ENCODE measurements at places on chromosomes 6 and 20. TPM values are rescaled to one million over a fixed set of nuclear protein-coding genes. Genes with fewer than 3 reads are reported as not detected.

DNA sequence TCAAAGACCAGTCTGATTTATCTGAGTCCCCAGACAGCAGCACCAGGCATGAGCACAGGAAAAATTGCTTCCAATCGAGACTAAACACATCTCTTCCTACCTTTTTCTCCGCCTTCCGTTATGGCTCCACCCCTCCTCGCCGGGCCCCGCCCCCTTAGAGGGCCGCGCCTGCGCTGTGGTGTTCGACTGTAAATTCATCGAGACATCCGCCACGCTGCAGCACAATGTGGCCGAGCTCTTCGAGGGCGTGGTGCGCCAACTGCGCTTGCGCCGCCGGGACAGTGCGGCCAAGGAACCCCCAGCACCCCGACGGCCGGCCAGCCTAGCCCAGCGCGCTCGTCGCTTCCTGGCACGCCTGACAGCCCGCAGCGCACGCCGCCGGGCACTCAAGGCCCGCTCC lies 8.9 kb downstream of the REM1 start:
- no peak overlapping the region for H3K27ac ChIP-seq
- DNase-seq = no peak
- no peaks in the 10 kb centered on the region for H3K36me3 ChIP-seq
- H3K4me1 ChIP-seq = peaks cover 3% of the 10 kb centered on the region

The PHF10 gene
- 71.0 TPM for total RNA-seq

DNA sequence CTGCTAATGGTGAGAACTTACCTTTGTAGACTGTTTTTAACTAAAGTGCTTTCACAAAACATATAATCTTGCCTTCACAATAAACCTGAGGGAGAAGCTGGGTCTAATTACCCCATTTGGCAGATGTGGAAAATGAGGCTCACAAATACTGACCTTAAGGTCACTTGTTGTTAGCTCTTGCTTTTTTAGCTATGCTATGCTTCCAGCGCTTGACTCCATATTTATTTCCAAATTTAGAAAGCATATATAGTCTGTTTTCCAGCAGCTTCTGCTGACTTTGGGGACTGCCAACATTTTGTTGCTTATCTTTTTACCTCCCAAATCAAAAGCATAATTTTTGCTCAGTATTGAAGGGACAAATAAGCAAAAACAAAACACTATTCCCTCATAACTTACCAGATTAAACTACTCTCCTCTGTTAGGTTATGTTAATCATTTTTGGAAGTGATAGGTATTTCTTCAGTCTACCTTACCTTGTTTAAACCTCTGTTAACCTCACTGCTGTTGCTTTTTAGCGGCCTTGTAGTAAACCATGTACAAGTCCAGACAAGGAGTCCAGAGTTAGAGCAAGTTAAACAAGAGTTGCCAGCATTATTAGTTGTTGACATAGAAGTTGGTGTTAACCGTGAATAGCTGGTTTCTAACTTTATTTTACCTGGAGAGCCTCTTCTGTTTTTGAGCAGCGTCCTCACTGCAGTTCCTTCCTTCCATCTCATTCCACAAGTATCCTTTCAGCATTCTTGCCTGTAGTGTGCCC lies 4.9 kb upstream of the BTBD3 start:
- no peaks in the 10 kb centered on the region for H3K36me3 ChIP-seq
- H3K4me3 ChIP-seq = no peak overlapping the region
- DNase-seq = no peak
- peaks cover 1% of the 10 kb centered on the region for H3K27me3 ChIP-seq

The DPPA5 gene
- total RNA-seq = not detected

GRCh38 chr6:184161-184700 lies 108.1 kb upstream of the DUSP22 start:
- no peaks in the 10 kb centered on the region for H3K36me3 ChIP-seq
- DNase-seq = no peak
- peaks cover 25% of the 10 kb centered on the region for H3K4me1 ChIP-seq
- no peak overlapping the region for H3K27ac ChIP-seq
- H3K4me3 ChIP-seq = no peak overlapping the region
- no peaks in the 10 kb centered on the region for H3K27me3 ChIP-seq

GRCh38 chr6:135710042-135710441 lies 141.5 kb upstream of the PDE7B start:
- DNase-seq = no peak
- no peaks in the 10 kb centered on the region for H3K36me3 ChIP-seq
- no peak overlapping the region for H3K27ac ChIP-seq
- H3K4me1 ChIP-seq = no peaks in the 10 kb centered on the region
- H3K4me3 ChIP-seq = no peak overlapping the region
- no peaks in the 10 kb centered on the region for H3K27me3 ChIP-seq

DNA sequence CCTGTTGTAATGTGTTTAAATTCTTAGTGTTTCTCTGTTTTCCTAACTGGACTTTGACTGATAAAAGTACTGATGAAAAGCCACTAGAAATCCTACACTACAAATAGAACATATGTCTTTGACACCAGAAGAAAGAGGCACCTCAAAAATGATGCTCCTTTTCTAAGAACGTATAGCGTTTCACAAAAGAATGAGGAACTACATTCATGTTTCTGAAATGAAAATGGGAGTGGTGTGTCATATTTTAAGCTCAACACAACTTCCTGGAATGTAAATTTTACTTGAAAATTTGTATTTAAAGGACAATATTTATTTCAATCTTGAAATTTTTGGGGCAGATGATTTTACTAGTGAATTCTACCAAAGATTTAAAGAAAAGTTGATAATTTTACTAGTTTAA lies 35.3 kb downstream of the KIAA0408 start:
- no peaks in the 10 kb centered on the region for H3K27me3 ChIP-seq
- no peak overlapping the region for H3K27ac ChIP-seq
- no peak for DNase-seq
- H3K4me3 ChIP-seq = no peak overlapping the region

DNA sequence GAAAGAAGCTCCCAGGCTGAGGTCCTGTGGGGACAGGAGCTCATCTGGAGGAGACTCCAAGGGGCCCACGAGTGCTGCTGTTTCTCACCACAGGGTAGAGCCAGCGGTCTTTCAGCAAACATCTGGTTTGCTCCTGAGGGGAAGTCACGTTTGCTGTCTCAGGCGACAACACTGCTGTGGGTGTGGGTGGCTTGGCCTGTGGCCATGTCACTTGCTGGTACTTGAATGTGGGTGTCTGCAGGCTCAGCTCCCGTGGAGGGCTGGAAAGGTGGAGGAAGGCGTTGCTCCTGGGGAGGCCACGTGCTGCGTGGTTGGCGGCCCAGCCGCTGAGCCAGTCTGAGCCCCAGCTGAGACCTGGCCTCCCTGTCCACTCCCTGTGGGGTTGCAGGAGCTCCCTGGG lies 52.8 kb upstream of the MPC1 start:
- H3K4me3 ChIP-seq = no peak overlapping the region
- H3K36me3 ChIP-seq = no peaks in the 10 kb centered on the region
- no peak overlapping the region for H3K27ac ChIP-seq
- peaks cover 9% of the 10 kb centered on the region for H3K27me3 ChIP-seq

GRCh38 chr20:51420111-51420510 lies 122.4 kb downstream of the NFATC2 start:
- H3K27ac ChIP-seq = peak overlapping the region; percentile 63
- peaks cover 53% of the 10 kb centered on the region for H3K36me3 ChIP-seq
- peaks cover 42% of the 10 kb centered on the region for H3K4me1 ChIP-seq
- no peaks in the 10 kb centered on the region for H3K27me3 ChIP-seq

GRCh38 chr6:26531897-26532296 lies 6.3 kb upstream of the HMGN4 start:
- DNase-seq = no peak
- H3K27ac ChIP-seq = peak overlapping the region; percentile 96
- peak overlapping the region; percentile 98 for H3K4me3 ChIP-seq
- H3K36me3 ChIP-seq = no peaks in the 10 kb centered on the region
- H3K4me1 ChIP-seq = peaks cover 30% of the 10 kb centered on the region

DNA sequence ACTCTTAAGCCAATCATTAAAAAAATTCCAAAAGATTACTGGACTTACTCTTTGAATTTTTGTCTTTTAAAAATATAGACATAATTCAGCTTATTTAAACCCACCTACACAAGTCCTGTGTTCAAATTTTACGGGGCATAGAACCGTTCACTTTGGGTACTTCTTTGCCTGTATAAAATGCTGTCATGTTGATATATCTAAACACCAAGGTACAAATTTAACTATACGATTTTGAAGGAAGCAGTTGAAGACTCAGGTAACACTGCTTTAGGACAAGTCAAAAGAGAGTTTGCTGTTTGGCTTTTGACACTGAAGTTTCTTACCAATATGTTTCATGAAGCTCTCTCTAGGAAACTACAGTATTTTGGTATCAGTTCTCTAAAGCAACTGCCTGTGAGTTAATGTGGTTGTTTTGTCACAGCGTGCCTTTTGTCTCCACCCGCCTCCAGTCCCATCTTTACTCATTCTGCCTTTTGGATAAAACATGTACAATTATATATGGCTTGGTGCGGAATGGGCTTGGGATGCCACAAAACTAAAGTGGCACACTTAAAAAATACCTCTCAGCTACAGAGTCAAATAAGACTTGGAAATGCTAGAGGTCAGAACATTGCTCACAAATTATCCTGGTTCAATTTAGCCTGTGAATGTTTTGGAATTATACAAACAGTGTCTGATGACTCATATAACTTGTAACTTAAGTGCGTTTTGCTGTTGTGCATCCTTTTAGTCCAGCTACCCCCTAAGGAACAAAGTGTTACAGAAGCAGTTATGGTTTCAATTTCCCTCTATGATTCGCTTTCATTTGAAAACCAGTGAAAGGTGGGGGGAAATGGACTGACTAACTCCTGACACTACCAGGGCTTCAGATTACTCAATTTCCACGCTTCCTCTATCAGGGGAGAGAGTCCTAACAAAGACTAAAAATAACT lies 38.7 kb downstream of the RGS17 start:
- no peaks in the 10 kb centered on the region for H3K4me1 ChIP-seq
- H3K27me3 ChIP-seq = no peaks in the 10 kb centered on the region
- no peak overlapping the region for H3K4me3 ChIP-seq
- H3K27ac ChIP-seq = no peak overlapping the region
- H3K36me3 ChIP-seq = no peaks in the 10 kb centered on the region
- no peak for DNase-seq

- peaks cover 4% of the 10 kb centered on the region for H3K36me3 ChIP-seq
- H3K27me3 ChIP-seq = no peaks in the 10 kb centered on the region
- no peak overlapping the region for H3K27ac ChIP-seq
- peaks cover 16% of the 10 kb centered on the region for H3K4me1 ChIP-seq
- H3K4me3 ChIP-seq = no peak overlapping the region
- no peak for DNase-seq
These were observed 49.3 kb downstream of the TBC1D7 start for GRCh38 chr6:13278991-13279390.

DNA sequence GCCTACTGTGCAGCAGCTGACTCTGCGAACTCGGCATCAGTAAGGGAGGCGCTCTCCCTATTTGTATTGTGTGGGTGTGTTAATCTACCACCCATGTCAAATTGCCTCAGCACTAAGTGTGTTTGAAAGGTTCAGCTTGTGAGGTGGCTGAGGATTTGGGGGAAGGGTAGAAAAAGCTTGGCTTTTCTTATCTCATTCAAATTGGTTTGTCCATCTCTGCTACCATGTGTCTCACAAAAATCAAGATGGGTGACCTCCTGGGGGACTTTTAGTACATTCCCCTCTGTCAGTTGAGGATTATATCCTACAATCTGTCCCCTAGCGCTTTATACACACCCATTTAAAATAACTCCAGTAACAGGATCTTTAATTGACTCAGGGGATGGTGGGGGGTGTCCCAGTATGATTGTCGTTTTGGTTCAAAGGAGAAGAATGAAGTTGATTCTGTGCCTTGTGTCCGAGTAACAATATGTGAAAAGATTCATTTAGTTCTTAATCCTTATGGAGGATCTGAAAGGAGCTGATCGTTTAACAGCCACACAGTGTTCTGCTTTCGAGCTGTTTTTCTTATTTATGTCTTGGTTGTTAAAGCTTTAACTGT lies 609.6 kb downstream of the PKHD1 start:
- H3K4me3 ChIP-seq = no peak overlapping the region
- no peaks in the 10 kb centered on the region for H3K27me3 ChIP-seq
- H3K4me1 ChIP-seq = no peaks in the 10 kb centered on the region
- DNase-seq = no peak
- no peaks in the 10 kb centered on the region for H3K36me3 ChIP-seq

The EYS gene
- total RNA-seq = not detected

The HLA-DQA1 gene
- total RNA-seq = 4.6 TPM

The ULBP1 gene
- total RNA-seq = 0.91 TPM

DNA sequence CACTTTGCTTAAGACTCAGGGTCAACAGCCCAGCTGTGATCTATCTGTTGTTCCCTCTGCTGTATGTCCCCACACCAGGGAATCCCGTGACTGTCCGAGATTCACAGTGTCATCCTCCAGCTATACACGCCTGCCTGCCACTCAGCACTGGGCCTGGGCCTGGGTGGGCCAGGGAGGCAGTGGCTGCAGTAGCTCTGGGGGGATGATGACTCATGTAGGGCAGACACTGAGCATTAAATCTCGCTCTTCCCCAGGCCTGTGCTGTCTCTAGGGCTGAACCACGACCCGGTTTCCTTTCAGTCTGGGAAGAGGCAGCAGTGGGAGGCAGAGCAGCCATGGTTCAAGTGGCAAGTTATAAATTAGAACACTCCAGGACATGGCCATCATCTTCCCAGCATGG lies 173.9 kb downstream of the LRFN2 start:
- H3K36me3 ChIP-seq = no peaks in the 10 kb centered on the region
- H3K27ac ChIP-seq = no peak overlapping the region
- peaks cover 3% of the 10 kb centered on the region for H3K27me3 ChIP-seq
- no peaks in the 10 kb centered on the region for H3K4me1 ChIP-seq
- no peak for DNase-seq

GRCh38 chr20:51526106-51526470 lies 16.4 kb downstream of the NFATC2 start:
- peaks cover 30% of the 10 kb centered on the region for H3K36me3 ChIP-seq
- no peaks in the 10 kb centered on the region for H3K27me3 ChIP-seq
- peaks cover 61% of the 10 kb centered on the region for H3K4me1 ChIP-seq

DNA sequence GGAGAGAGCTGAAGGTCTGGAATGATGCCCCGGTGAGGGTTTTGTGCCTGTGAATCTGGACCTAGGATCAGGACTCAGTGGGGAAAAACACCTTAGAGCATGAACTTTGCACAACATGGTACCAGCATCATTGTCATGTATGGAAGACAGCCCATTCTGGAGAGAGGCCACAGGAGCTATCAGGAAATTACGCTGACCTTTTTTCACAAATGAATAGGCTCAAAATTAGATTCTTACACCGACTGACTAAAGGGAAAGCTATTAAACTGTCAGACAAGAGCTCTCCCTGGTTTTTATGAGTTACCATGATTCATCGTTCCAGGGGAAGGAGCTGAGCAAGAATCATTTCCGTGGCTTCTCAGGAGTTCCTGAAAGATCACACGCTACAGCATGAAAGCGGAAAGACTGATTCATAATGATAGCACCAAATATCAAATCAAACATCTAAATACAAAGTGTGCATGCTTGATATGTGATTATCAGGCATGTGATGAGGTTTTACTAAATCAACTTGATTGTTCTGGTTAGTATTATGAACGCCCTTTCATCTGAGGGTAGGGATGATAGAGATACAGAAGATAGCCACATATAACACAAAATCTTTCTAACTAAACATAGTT lies 224.9 kb upstream of the SMLR1 start:
- no peak overlapping the region for H3K27ac ChIP-seq
- DNase-seq = no peak
- H3K4me1 ChIP-seq = peaks cover 4% of the 10 kb centered on the region

GRCh38 chr6:90105506-90106170 lies 191.0 kb downstream of the BACH2 start:
- no peak for DNase-seq
- H3K4me1 ChIP-seq = peaks cover 64% of the 10 kb centered on the region
- H3K36me3 ChIP-seq = peaks cover 36% of the 10 kb centered on the region
- H3K27me3 ChIP-seq = no peaks in the 10 kb centered on the region

- H3K36me3 ChIP-seq = no peaks in the 10 kb centered on the region
- no peaks in the 10 kb centered on the region for H3K4me1 ChIP-seq
- no peak overlapping the region for H3K27ac ChIP-seq
- no peak overlapping the region for H3K4me3 ChIP-seq
- H3K27me3 ChIP-seq = peaks cover 6% of the 10 kb centered on the region
These were observed 47.1 kb downstream of the FHL5 start for GRCh38 chr6:96610019-96610418.

All from activated naive CD8-positive, alpha-beta T cell treated with anti-CD3 and anti-CD28 coated beads, Interleukin-2, amount 10 ng/mL, durations not matched to agents 7 days and 5 days (primary cell).